ENCODE measurements at places on chromosomes 11 and 22.

- DNase-seq, result no peak
These were observed 8.8 kb upstream of the ST14 start for GRCh38 chr11:130150790-130151189.

DNA sequence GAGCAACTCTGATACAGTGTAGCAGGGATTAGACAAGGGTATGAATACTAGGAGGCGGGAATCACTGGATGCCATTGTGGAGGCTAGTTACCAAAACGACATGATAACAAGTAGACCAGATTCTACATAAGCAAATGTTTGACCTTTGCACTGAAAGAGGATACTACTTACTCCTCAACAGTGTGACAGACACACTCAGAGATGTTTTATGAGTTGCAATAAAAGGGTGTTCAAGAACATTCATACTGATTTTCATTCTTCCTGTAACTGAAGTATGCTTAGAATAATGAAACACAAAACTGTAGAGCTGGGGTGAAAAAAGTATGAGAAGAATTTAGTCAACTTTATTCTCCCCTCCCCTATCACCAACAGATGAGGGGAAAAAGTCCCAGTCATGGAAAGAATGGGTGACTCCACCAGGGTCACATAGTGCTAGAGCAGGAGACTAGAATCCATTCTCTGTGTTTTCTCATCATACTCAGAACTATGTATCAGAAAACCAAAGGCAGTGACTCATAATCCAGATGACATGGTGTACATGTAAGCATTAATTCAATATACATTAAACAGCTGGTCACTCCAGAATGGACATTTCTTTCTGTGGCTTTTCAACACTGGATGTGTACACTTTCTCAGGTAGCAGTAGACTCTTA is 32.8 kb downstream of the ARHGAP20 start:
- no peak for DNase-seq

- DNase-seq, result no peak
These were observed 529 bp downstream of the GRAMD4 start for GRCh38 chr22:46620588-46621242.

DNA sequence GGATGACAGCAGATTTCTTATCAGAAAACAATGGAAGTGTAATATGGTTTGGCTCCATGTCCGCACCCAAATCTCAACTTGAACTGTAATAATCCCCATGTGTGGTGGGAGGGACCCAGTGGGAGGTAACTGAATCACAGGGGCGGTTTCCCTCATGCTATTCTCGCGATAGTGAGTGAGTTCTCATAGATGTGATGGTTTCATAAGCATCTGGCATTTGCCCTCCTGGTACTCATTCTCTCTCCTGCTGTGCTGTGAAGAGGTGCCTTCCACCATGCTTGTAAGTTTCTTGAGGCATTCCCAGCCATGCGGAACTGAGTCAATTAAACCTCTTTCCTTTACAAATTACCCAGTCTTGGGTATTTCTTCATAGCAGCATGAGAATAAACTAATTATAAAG is 81.0 kb upstream of the SCUBE2 start:
- DNase-seq, result no peak

DNA sequence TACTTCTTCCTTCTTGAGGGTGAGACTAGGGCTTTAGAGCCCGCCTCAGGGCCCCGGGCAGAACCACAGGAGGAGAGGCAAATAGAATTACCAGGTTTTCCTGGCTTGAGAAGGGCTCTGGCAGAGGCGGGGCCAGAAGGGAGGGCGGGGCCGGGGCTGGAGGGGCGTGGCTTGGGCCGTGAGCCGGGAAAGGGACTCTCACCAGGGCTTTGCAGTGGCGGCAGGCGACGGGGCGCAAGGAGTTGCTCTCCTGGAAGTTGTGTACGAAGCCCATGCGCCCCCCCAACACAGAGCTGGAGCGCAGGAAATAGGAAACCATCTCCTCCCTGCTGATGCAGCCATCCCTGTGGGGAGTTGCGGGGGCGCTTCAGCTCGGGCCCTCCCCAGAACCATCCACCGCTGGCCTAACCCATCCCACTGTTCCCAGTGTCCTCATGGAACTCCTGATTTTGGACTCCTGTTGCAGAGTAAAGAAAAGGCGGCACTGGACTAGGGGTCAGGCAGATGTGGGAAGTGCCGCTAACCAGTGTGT is 6.9 kb upstream of the NRXN2 start:
- no peak for DNase-seq

DNA sequence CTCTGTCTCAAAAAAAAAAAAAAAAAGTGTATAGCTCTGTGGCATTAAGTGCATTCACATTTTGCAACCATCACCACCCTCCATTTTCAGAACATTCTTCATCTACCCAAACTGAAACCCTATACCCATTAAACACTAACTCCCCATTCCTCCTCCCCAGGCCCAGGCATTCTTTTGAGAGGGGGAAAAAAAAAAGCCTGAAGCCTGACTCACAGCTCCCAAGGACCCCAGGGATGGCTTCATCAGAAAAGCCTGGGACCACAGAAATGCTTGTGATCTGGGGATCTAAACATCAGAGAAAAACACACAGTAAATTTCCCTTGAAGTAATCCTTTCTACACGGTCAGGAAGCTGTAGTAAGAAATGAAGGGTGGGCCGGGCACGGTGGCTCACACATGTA is 10.7 kb upstream of the GTSE1 start:
- no peak for DNase-seq

DNA sequence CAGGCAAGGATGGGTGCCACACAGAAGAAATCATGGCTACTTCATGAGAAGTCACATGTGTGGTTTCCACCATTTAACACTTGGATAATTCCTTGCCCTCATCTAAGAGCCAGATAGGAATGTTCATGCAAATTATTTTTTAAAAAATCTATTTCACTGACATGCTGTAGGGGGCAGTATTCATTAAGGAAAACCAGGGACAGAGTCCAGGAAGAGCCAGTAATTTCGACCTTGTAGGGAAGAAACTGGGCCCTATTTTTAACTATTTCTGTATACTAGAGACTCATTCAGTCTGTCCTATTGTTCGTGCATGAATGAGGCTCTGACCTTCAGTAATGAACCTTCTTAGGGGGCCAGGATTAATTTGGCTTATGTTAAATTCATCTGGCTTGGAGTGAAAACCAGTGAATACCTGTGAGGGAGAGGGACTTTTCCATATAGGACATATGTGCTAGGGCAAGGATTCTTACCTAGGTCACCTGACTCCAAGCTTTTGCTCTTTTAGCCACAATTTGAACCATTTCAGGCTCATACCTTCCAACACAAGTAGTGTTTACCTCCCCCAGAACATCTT is 192.7 kb downstream of the NAV2 start:
- DNase-seq, result no peak

DNA sequence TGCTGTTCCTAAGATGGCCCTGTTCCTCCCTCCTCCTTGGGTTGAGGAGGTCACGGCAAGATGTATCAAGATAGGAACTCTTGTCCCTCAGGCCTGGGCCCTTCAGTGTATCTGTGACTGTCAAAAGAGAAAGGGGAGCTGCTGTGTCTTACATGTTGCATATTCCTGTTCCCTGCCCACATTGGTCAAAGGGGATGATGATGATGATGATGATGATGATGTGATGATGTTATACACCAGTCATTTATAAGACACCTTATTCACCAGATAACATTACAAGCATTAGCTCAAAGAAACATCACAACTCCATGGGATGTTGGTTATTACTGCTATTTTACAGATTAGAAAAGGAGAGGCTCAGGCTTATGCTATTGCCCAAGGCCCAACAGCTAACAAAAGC is 13.7 kb downstream of the FXYD6 start:
- DNase-seq, result no peak

GRCh38 chr22:20909543-20910303 is 7.5 kb upstream of the CRKL start:
- no peak for DNase-seq

DNA sequence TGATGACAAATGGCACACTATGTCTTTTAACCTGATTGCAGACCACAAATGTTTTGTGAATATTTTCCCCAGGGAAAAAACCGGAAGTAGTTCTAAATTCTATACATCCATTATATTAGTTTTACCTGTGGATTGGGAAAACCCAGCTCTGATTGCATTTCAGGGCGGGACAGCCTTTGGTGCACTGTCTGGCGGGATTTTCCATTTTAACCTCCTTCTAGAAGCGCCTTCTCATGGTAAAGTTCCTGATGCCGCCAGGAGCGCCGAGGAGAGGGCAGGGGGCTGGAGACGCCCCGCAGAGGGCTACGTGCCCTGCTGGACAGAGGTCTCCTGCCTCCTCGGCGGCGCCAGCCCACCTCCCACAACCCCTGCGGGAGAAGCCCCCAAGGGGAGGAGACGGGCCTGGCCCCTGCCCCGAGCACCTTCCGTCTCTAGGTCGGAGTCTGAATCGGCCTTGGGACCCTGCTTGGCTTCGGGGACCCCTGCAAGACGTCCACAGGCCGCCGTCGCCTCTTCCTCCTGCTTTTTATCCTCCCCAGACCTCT is 1.2 kb upstream of the P2RX6 start:
- no peak for DNase-seq

- no peak for DNase-seq
These were observed 369 bp downstream of the DGCR8 start for GRCh38 chr22:20080445-20080775.

- DNase-seq, result no peak
These were observed 23.2 kb downstream of the CAPN1 start for GRCh38 chr11:65204646-65205601.

- no peak for DNase-seq
These were observed 224.6 kb upstream of the CCDC90B start for GRCh38 chr11:83510530-83511460.
